ENCODE measurements at places on chromosomes 11 and 22. TPM values are rescaled to one million over a fixed set of nuclear protein-coding genes. Genes with fewer than 3 reads are reported as not detected.

ANKK1 gene
- 0.22 TPM for polyA plus RNA-seq

B3GAT1 gene
- polyA plus RNA-seq, result 0.41 TPM

OR8G1 gene
- polyA plus RNA-seq, result not detected

CD3E gene
- 1.5 TPM for polyA plus RNA-seq

TSSK2 gene
- not detected for polyA plus RNA-seq

LRRC10B gene
- polyA plus RNA-seq, result 0.37 TPM

CAVIN3 gene
- polyA plus RNA-seq, result 20.3 TPM

TPBGL gene
- polyA plus RNA-seq, result 0.29 TPM

DCDC1 gene
- polyA plus RNA-seq, result 3.1 TPM

PNPLA3 gene
- polyA plus RNA-seq, result 0.69 TPM

OR52A1 gene
- not detected for polyA plus RNA-seq

BATF2 gene
- 4.3 TPM for polyA plus RNA-seq

HYLS1 gene
- 8.8 TPM for polyA plus RNA-seq

SLC22A6 gene
- polyA plus RNA-seq, result not detected

MUC6 gene
- polyA plus RNA-seq, result 0.35 TPM

MIAT gene
- 1.8 TPM for polyA plus RNA-seq

SLC15A3 gene
- polyA plus RNA-seq, result 21.0 TPM

PLCB3 gene
- 25.9 TPM for polyA plus RNA-seq

OR6T1 gene
- polyA plus RNA-seq, result not detected

HBB gene
- polyA plus RNA-seq, result 306 TPM

CHST1 gene
- polyA plus RNA-seq, result 4.2 TPM

IGF2 gene
- 70.5 TPM for polyA plus RNA-seq

EPS8L2 gene
- 88.7 TPM for polyA plus RNA-seq

MRGPRF gene
- 5.4 TPM for polyA plus RNA-seq

OR51E1 gene
- polyA plus RNA-seq, result 0.49 TPM

SLC37A2 gene
- polyA plus RNA-seq, result 2.3 TPM

DDI1 gene
- not detected for polyA plus RNA-seq

SMPD1 gene
- 28.7 TPM for polyA plus RNA-seq

PDGFD gene
- polyA plus RNA-seq, result 4.7 TPM

TCN2 gene
- 33.0 TPM for polyA plus RNA-seq

VSIG10L2 gene
- polyA plus RNA-seq, result not detected

NXPE2 gene
- polyA plus RNA-seq, result 0.25 TPM

HBG2 gene
- 2,971 TPM for polyA plus RNA-seq

VPS11 gene
- 56.3 TPM for polyA plus RNA-seq

OR4D5 gene
- not detected for polyA plus RNA-seq

GPHA2 gene
- 0.27 TPM for polyA plus RNA-seq

C2CD3 gene
- polyA plus RNA-seq, result 20.8 TPM

DNAJB7 gene
- 0.70 TPM for polyA plus RNA-seq

GNAZ gene
- 3.6 TPM for polyA plus RNA-seq

FIBIN gene
- polyA plus RNA-seq, result 6.7 TPM

TTC36 gene
- 1.1 TPM for polyA plus RNA-seq

TRIM49C gene
- not detected for polyA plus RNA-seq

CHKB gene
- 80.9 TPM for polyA plus RNA-seq

SLC7A4 gene
- 0.18 TPM for polyA plus RNA-seq

PI4KA gene
- polyA plus RNA-seq, result 72.2 TPM

MUC2 gene
- 0.26 TPM for polyA plus RNA-seq

BEST1 gene
- polyA plus RNA-seq, result 4.2 TPM

FOSL1 gene
- not detected for polyA plus RNA-seq

OR2AG2 gene
- not detected for polyA plus RNA-seq

Measured in right lung (tissue), 10 donors.